LHCN-M2 (cell line): ENCODE measurements at places on chromosomes 2 and 18. TPM values are rescaled to one million over a fixed set of nuclear protein-coding genes. Genes with fewer than 3 reads are reported as not detected.
A peak's percentile ranks its signal among the peaks of the same experiment; 100 is the strongest.

The LRRC30 gene
- not detected in 2 replicates for total RNA-seq

The TUBA3E gene
- 0.29 TPM in 1 of 2 replicates, not detected in the other for total RNA-seq

The FNDC4 gene
- 25.9 and 29.0 TPM in 2 replicates for total RNA-seq

The DSC3 gene
- not detected in 2 replicates for total RNA-seq

The STPG4 gene
- 0.17 and 0.19 TPM in 2 replicates for total RNA-seq

The SLC19A3 gene
- total RNA-seq = 0.17 and 0.26 TPM in 2 replicates

The DPP4 gene
- total RNA-seq = 20.5 and 27.7 TPM in 2 replicates

The GPR39 gene
- 2.6 and 3.8 TPM in 2 replicates for total RNA-seq

DNA sequence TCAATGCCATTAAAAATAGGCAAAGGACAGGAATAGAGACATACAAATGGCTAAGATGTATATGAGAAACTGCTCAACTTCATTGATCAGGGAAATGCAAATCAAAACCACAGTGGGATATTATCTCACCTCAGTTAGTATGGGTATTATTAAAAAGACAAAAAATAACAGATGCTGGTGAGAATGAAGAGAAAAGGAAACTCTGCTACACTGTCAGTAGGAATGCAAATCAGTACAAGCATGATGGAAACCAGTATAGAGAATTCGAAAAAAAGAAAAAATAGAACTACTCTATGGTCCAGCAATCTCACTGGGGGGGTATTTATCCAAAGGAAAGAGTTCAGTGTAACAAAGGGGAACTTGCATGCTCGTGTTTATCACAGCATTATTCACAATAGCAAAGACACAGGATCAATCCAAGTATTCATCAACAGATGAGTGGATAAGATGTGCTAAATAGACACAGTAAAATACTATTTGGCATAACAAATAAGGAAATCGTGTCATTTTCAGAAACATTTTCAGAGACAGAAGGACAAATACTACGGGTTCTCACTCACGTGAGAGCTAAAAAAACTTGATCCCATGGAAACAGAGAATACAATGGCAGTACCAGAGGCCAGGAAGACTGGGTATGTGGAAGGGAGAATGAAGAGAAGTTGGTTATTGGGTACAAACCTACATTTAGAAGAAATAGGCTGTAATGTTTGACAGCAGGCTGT lies 60.6 kb downstream of the CCDC74A start:
- no peak for DNase-seq

DNA sequence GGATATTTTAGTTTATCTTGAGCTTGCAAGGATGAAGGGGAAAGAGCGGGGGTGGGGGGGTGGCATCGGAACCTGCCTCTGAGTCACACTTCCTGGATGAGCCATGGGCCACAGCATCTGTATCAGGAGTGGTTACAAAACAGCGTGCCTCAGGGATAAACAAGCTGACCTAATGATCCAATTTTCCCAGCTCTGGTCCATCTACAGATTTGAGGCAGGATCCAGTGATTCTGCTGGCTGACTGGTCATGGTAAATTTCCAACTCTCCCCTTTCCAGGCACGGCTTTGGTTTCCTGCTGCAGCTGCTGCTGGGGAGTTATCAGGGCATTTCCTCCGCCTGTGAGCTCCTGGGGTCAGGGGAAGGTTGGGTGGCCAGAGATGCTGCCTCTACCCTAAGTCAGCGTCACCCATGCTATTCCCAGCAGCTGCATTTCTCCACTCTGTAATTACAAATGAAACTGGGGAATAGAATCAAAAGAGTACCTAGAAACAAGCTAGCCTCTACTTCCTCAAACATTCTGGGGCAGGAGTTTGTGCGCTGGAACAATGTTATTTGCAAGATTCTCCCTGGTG lies 4.7 kb upstream of the HPCAL1 start:
- DNase-seq = peak; percentile 98

- DNase-seq = no peak
These were observed 273.6 kb downstream of the SLC8A1 start for GRCh38 chr2:40178171-40178778.

DNA sequence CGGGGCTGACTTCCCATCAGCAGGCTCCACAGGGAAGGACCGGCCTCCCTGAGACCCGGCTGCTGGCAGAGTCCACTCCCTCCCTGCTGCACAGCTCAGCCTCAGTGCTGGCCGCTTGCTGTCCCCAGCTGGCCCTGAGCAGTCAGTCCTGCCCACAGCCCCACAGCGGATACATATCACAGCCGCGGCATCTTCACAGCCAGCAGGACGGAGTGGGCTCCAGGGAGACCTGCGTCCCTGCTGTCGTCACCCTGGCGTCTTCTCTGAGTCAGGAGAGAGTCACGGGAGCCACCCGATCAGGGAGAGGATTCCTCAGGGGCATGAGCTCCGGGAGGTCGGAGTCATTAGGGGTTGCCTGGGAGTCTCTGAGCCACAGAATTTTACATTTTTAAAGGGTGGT lies 13.1 kb upstream of the SNTG2 start:
- no peak for DNase-seq

- DNase-seq = peak; percentile 5
These were observed 874 bp downstream of the NDUFAF7 start for GRCh38 chr2:37232131-37232933.

- no peak for DNase-seq
These were observed 270.7 kb upstream of the NRP2 start for GRCh38 chr2:205411558-205411957.

- no peak for DNase-seq
These were observed 36.4 kb upstream of the SLC14A1 start for GRCh38 chr18:45687621-45688020.

DNA sequence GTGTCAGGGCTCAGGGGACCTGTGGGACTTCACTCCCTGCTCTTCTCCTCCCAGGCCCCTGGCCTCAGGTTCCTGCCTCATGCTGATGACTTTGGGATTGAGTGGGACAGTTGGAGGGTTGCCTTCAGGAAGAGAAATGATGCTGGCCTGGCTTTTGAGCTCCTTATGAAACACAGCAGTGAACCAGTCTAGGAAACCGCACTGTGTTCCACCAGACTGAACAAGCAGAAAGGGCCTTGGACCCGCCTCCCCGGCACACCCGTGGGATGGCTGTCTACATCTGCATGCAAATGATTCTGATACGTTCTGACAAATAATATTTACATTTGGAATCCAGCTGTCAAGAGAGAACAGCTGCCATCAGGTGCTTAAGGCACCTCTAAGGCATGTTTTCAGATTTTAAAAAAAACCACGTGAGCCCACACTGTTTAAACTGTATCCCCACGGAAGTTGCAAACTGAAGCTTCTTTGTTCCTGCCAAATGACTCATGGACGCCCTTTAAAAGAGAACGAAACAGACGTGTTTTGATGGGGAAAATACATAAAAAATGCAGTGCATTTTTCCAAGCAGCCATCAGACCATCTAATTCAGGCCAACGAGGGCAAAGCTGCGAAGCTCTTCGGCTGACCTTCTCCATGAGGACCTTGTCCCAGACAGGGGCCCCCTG lies 27.6 kb upstream of the ASAP2 start:
- DNase-seq = peak; percentile 87

DNA sequence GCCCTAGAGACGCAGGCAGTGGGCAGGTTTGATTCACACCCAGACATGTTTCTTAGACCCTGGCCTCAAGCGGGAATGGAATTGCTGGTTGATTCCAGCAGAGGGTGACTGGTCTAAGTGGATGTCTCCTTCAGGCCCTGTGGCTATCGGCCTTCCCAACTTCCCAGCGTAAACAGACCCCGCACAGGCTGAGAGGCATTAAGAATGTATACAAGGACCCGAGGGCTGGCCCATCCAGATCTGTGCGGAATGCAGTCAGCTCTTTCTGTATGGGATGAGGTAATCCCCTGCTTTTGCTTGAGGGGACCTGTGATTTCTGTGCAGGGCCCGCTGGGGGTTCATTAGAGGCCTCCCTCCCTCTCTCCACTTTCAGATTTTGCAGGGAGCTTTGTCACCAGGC lies 6.5 kb downstream of the ACKR3 start:
- no peak for DNase-seq

GRCh38 chr2:108449410-108450130 lies 564 bp downstream of the GCC2 start:
- DNase-seq = peak; percentile 22

DNA sequence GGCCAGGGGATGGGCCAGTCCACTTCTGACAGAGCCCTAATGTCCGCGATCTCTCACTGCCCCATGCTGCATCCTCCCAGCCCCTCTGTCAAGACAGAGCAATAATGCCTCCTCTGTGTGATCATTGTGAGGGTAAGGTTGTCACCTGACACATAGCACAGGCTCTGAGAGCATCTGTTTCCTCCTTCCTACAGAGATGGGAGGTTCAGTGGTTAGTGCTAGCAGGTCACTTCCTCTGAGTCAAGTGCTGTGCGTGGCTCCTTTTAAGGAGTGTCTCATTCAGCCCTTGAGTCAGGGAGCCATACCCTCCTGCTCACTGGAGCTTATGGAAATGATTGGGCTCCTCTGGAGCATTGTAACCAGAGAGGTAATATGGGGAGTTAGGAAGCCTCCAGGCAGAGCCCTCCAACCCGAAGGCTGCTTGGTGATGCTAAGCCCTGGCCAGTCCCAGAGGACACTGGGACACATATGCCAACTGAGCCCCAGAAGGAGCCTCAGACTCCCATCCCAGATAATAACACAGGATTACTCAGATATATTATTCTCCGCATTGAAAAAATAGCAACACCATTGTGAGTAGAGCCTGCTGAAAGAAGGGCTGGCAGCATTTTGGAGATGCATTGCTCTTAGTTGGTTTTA lies 189.0 kb downstream of the GALNT1 start:
- DNase-seq = no peak

GRCh38 chr2:15191789-15192188 lies 369.3 kb downstream of the NBAS start:
- DNase-seq = no peak

DNA sequence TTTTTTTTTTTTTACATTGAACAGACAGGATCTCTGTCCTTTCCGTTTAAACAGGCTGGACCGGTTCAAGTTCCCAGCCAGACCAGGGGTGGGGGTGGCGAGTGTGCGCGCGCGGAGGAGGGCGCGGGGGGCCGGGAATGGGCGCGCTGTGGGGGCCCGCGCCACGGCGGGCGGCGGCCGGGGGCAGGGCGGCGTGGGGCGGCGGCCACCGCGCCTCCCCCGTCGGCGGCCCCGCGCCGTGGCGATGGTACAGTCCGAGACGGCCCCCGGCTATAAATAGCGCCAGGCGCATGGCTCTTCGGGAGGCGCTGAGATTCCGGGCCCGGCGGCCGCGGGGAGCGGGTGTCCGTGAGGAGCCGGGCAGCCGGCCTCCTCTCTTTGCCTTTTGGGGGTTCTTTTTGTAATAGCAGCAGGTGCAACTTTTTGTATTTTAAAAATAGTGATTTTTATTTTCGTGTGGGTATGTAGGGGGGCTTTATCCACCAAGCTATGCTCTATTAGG lies 430 bp upstream of the CELF4 start:
- peak; percentile 1 for DNase-seq

- peak; percentile 70 for DNase-seq
These were observed 1.9 kb downstream of the MCFD2 start for GRCh38 chr2:46913471-46914381.

DNA sequence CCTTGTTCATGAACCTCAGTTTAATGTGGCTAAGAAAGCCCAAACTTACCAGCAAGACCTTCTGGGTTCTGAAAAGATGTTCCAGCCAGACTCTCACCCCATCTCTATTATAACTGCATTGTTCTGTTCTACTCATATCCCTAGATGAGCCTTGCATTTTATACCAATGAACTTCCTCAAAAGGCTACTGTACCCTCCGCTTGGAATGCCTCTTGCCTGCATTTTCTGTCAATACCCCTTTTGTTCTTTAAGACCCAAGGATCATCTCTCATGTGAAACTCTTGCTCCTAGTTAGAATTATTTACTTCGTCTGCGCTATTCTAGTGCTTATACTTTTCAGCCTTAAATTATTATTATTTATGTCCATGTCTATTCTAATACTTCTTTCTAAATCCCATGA lies 181.5 kb downstream of the MYO3B start:
- DNase-seq = no peak

DNA sequence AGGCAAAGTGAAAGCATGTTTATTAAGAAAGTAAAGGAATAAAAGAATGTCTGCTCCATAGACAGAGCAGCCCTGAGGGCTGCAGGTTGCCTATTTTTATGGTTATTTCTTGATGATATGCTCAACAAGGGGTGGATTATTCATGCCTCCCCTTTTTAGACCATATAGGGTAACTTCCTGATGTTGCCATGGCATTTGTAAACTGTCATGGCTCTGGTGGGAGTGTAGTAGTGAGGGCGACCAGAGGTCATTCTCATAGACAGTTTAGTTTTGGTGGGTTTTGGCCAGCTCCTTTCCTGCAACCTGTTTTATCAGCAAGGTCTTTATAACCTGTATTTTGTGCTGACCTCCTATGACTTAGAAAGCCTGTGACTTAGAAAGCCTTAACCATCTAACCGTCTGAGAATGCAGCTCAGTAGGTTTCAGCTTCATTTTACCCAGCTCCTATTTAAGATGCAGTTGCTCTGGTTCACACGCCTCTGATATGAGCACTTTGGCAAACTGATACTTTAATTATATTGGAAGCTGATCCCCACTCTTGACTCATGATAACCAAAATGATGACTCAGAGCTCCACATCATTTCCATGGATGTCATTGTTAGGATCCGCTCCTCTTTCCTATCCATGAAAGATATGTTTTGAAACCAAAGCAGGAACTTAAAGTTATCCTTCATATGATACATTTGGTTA lies 14.5 kb upstream of the ERMN start:
- peak; percentile 89 for DNase-seq

DNA sequence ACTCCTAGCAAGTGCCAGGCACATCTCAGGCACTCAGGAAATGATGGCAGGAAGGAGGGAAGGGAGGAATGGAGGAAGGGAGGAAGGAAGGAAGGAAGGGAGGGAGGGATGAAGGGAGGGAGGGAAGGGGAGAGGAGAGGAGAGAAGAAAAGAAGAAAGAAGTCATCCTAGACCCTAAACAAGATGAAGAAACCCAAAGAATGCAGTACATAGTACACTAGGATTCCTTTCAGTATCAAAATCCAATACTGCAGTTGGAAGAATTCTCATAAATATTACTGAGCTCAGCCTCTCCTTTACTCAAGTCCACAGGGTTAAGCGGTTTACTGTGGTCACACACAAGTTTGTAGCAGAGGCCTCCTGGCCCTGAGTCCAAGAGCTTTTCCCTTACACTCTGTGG lies 155.7 kb upstream of the ETAA1 start:
- no peak for DNase-seq

DNA sequence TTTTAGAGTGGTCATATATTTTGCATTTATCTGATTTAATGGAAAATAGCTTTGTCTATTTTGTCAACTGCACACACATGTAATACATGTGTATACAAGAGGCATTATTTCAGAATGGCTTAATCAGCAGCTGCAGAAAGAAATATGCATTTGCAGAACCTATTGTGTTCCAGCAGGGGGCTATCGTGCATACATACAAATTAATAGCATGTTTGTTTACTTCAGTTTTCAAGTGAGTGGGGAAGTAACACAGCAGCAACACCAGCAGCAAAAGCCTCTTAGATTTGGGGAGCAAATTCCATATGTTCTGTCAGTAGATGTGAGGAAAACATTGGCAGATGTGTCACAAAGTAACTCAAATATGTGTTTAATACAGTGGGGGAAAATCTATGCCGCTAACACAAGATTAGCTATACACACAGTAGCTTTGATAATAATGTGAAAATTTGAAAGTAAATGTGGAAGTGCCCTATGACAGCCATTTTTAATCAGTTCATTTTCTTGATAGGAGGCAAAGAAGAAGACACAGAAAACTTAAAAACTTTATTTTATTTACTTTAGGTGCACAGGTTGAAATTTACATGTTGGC lies 218.1 kb downstream of the WDR7 start:
- peak; percentile 59 for DNase-seq

GRCh38 chr2:58435246-58435645 lies 194.1 kb upstream of the FANCL start:
- no peak for DNase-seq
